ENCODE measurements at places on chromosomes 11 and 22.

GRCh38 chr22:22855617-22856308, 31.9 kb upstream of the IGLL5 start:
- DNase-seq: no peak

- DNase-seq: no peak
These were observed 6.8 kb downstream of the UFD1 start for GRCh38 chr22:19472233-19472632.

DNA sequence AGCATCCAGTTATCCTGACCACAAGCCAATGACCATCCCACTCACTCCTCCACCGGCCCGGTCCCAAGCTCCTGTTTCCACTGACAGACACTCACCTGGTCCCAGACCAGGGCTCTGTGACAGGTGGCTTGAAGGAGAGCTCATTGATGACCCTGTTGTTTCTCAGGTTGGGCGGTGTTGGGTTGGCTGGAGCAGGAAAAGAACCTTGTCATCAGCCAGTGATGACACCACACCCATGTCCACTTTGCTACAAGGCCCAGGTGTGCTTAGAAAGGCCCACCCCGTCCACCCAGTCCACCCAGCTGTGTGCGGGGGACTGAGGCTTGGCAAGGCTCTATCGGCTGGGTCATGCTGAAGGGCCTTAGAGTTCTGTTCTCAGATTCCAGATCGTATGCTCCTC, 42.9 kb downstream of the GAB4 start:
- DNase-seq: no peak

DNA sequence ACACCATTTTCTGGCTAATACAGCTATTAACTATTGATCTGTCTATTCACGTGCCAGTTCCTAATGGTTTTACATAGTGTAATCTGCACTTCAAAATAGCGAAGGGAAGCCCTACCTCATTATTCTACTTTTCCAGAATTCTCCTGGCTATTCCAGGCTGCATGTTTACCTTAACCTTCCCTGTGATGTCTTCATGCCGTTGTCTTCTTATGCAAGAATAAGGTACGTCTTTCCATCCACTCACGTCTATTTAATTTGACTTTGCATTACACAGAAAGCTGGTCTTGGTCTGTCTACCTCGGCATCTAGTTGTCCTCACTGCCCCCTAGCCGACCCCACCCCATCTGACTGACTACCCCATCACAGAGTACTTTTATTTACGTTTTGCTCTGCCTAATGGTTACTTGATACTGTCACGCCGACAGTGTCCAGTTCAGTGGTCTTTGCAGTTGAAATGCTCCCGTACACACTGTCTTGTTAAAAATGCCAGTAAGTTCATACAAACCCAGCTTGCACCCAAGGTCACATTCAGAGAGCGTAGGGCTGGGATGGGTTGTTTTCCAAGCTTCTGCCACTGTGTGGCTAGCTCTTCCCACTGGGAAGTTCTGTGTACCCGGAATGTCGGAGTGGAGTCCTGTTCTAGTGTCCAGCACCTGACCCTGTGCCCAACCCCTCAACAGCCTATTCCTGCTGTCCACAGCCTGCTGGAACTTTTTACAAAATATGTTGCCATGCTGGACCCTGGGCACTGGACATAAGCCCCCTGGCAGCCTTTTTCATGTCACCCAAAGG, 15.0 kb downstream of the NEAT1 start:
- no peak for DNase-seq

DNA sequence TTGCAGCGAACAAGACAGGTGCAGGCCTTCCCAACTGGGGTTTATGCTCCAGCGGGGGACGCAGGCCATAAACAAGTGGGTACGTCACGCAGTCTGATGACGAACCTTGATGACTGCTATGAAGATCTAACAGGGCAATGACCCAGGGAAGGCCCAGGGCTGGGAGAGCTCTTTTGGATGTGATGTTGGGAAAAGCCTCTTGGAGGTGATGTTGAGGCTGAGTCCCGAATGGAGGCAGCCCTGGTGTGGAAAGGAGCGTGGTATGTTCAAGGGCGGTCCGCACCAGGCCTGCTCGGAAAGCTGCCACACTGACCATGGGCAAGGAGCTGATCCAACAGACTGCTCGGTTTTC, 5.8 kb downstream of the FADS2 start:
- no peak for DNase-seq

GRCh38 chr11:69511358-69512055, 30.0 kb downstream of the LINC01488 start:
- no peak for DNase-seq

GRCh38 chr11:95508219-95508890, 277.4 kb upstream of the SESN3 start:
- no peak for DNase-seq

DNA sequence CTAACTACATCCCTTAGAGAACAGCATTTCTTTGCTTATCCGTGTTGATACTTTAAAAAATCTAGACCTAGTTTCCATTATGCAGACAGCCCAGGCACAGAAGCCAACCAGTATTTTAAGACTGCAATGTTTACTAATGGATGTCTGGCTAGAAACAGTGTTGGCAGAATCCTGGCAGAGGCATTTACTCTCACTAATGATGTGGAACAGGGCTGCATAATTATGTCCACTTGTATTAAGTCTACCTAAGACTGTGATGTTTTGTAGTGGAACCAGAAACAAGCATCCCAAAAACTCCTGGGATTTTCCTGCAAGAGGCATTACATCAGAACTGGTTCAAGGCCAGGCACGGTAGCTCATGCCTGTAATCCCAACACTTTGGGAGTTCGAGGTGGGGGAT, 50.2 kb upstream of the PICALM start:
- no peak for DNase-seq

DNA sequence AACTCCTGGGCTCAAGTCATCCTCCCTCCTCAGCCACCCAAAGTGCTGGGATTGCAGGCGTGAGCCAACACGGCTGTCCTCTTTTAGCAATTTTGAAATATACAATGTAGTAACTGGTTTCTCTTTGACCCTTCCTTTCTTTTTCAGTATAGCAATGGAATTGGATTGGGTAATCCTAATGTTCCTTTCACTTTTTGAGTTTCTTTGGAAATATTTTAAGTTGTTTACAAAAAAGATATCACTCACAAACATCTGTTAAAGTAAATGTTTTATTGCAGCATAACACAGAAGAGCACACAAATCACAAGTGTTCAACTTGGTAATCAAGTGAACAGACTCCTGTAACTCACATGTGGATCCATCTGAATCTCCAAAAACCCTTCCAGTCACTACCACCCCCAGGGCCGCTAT, 44.6 kb upstream of the EP300 start:
- DNase-seq: no peak

GRCh38 chr11:19436932-19437331, 196.2 kb upstream of the E2F8 start:
- DNase-seq: no peak

GRCh38 chr11:107653076-107653475, 58.8 kb downstream of the SLN start:
- no peak for DNase-seq

DNA sequence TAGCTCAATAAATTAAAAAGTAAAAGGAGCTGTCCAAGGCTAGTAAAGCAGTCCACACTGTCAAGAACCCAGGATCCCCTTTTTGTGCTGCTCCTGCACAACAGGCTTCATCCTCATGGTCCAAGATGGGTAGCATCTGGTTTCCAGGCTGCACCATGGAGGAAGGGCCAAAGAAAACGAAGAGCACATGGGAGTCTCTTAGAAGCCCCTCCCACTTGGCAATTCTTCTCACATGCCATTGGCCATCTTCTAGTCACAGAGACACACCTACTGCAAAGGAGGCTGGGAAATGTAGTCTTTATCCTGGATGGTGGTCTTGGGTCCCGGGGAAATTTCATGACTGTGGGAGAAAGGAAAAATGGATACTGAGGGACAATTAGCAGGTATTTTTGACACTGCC, 37.8 kb downstream of the PRR5L start:
- no peak for DNase-seq

- DNase-seq: no peak
These were observed 477.9 kb downstream of the MIAT start for GRCh38 chr22:27135031-27135981.

- DNase-seq: no peak
These were observed 6.4 kb downstream of the ELFN2 start for GRCh38 chr22:37420686-37421467.

GRCh38 chr22:45918459-45919370, 58.2 kb downstream of the WNT7B start:
- DNase-seq: no peak

- no peak for DNase-seq
These were observed 107.1 kb upstream of the DDI1 start for GRCh38 chr11:103929170-103929903.

DNA sequence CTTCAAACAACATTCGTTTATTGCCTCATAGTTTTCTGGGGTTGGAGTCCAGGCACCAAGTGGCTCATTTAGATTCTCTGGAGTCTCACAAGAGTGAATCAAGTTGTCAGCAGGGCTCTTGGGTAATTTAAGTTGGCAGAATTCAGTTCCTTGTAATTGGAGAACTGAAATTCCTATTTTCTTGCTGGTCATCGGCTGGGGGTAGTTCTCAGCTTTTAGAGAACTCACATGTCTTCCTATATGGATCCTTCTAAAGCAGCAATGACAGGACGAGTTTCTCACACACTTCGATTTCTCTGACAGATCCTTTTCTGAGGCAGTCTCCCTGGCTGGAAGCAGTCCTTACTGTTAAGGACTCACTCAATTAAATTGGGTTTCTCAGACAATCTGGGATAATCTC, 17.3 kb upstream of the OOSP4B start:
- DNase-seq: no peak

DNA sequence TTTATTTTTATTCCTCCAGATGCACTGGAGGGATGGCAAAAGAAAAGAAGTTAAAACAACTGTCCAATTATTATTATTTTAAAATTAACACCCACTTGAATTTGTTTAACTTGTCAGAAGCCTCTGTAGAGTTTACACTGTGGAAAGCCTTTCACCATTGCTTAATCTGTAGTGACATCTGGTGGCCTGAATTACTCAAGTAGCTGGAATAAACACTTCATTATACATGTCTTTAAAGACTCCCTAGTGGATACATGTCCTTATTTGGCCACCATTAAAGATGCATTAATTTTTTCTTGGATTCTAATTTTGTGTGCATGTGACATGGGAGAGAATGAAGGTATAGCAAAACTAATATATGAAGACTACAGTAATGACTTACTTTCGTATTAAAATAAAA, 1496.5 kb downstream of the FAM181B start:
- no peak for DNase-seq

DNA sequence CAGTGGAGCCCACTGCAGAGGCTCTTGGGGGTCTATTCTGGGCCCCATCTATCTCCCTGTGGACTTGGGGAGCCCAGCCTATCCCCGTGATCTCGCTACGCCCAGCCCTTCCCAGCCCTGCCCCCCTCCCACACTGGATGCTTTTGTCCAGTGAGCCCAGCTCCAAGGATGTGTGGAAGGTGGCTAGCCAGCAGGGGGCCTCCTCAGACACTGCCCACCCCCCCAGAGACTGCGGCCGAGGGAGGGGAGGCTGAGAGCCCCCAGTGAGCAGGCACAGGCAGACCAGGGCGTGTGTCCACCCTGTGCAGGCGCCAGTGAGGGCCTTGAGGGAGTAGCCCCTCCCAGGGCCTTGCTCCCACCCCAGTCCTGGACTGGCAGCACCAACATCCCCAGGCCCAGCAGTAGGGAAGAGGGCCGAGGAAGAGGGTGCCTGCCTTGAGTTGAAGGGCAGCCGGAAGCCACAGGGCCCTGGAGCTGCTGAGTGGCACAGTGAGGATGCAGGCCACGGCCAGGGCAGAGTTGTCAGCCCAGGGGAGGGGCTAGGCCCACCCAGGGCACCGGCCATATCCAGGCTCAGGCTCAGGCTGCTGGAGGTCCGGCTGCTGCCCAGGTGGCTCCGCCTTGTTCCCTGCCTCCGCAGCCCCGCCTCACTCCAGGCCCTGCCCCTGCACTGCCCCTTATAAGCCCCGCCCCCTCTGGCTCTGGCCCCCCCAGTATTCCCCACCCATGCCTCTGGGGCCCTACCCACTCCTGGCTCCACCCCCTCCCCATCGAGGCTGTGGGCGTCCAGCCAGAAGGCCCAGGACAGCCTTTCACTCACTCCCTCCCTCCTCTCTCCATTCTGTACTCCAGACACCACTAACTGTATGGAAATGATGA, 28.0 kb downstream of the MOB2 start:
- no peak for DNase-seq

GRCh38 chr22:44906999-44907644, 102.7 kb downstream of the PHF21B start:
- no peak for DNase-seq

Measured in stimulated activated CD8-positive, alpha-beta memory T cell treated with anti-CD3 and anti-CD28 coated beads, Interleukin-4, amount 100 ng/mL, for 4 hours (primary cell).